ENCODE measurements at places on chromosomes 16 and 17. TPM values are rescaled to one million over a fixed set of nuclear protein-coding genes. Genes with fewer than 3 reads are reported as not detected.

- DNase-seq, result no peak
These were observed 68.8 kb downstream of the RAB11FIP4 start for GRCh38 chr17:31460226-31460721.

DNA sequence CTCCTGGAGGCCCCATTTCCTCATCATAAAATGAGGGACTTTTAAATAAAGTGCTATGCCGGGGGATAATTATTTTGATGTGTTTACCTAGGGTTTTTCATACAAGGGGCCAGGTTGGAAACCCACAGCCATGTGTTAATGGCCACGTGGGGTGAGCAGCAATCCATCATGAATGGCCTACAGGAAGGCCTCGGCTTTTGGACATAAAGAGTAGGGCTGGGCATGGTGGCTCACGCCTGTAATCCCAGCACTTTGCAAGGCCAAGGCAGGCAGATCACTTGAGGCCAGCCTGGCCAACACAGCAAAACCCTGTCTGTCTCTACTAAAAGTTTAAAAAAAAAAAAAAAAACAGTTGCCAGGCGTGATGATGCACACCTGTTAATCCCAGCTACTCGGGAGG lies 40.3 kb downstream of the MEAK7 start:
- no peak for DNase-seq

The BORCS6 gene
- 3.9 TPM for total RNA-seq

The TBC1D3I gene
- not detected for total RNA-seq

The MMP25 gene
- not detected for total RNA-seq

The HOXB8 gene
- total RNA-seq, result not detected

All from GM23248 (cell line).